Esophagus squamous epithelium (tissue), 5 donors: ENCODE measurements at places on chromosomes 2 and 18. TPM values are rescaled to one million over a fixed set of nuclear protein-coding genes. Genes with fewer than 3 reads are reported as not detected.

COLEC12 gene
- 1.4 TPM for total RNA-seq

TRABD2A gene
- 1.8 TPM for total RNA-seq

HMSD gene
- total RNA-seq = 0.18 TPM

DNA sequence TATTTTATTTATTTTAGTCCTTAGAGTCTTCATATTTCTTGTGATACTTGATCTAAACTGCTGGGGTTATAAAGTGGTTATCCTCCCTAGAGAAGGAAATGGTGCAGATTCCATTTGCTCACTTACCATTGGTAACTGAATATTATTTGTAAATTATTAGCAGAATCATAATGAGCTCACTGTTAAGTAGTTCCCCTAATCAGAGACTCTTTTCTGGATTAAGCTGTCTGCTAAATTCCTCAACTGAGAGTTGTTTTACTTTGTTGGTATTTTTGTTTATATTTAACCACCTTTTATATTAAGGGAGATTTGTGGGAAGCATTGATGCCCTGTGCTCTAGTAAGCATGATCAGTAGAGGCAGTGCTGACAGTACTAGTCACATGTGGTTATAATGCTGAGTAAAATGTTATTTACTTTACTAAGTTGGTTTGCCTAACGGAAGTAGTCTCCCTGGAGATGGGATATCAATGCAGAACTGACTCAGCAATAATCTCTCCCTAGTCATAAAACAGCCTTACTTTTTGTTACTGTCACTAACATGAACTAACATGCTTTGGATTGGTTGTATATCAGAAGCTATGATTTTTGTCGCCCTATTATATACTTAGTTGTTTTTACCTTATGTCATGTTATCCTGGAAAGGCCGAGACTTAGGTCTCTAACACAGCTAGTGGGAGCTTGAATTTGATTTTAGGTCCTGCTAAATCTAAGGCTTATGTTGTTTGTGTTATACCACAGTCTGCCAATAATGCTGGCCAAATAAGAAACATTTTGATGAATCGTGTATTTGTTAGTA lies 166.7 kb downstream of the MCFD2 start:
- H3K27me3 ChIP-seq = no peaks in the 10 kb centered on the region
- H3K36me3 ChIP-seq = no peaks in the 10 kb centered on the region
- no peak for DNase-seq
- peak overlapping the region; percentile 10 for H3K4me3 ChIP-seq
- peaks cover 36% of the 10 kb centered on the region for H3K4me1 ChIP-seq

- H3K4me3 ChIP-seq = no peak overlapping the region
- no peak overlapping the region for H3K27ac ChIP-seq
- H3K4me1 ChIP-seq = no peaks in the 10 kb centered on the region
Observed at GRCh38 chr2:160538559-160539355, 45.1 kb upstream of the RBMS1 start.

GRCh38 chr2:205270689-205271088 lies 411.6 kb upstream of the NRP2 start:
- H3K27me3 ChIP-seq = no peaks in the 10 kb centered on the region
- H3K27ac ChIP-seq = no peak overlapping the region
- DNase-seq = no peak
- H3K4me3 ChIP-seq = no peak overlapping the region

- peaks cover 57% of the 10 kb centered on the region for H3K4me1 ChIP-seq
- DNase-seq = no peak
- no peaks in the 10 kb centered on the region for H3K27me3 ChIP-seq
- no peaks in the 10 kb centered on the region for H3K36me3 ChIP-seq
Observed at GRCh38 chr2:19900931-19901441, 797 bp downstream of the TTC32 start.

GRCh38 chr2:234446404-234447076 lies 50.3 kb downstream of the ARL4C start:
- peak overlapping the region; percentile 88 for H3K27ac ChIP-seq
- no peaks in the 10 kb centered on the region for H3K36me3 ChIP-seq

DNA sequence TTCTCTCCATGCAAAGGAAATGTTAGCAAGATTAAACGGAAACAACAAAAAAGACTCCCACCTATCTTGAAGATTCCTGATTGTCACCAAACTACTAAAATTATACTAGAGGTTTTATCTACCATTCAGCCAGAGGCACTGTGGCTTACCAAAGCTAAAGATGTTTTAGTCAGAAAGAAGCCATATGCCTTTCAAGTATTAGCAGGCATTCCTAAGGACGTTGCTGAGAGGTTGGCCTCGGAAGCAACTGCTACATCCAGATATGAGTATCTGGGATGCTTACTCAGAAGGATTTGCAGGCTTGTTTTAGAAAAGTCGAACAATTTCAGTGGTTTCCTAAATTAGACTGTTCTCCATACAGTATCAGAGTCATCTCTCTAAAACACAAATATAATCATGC lies 88.3 kb upstream of the UBE2E3 start:
- H3K27ac ChIP-seq = no peak overlapping the region
- no peak for DNase-seq
- H3K27me3 ChIP-seq = no peaks in the 10 kb centered on the region
- H3K4me3 ChIP-seq = no peak overlapping the region

GRCh38 chr18:12637901-12638643 lies 19.8 kb downstream of the SPIRE1 start:
- no peaks in the 10 kb centered on the region for H3K36me3 ChIP-seq
- peaks cover 13% of the 10 kb centered on the region for H3K4me1 ChIP-seq
- no peak overlapping the region for H3K27ac ChIP-seq
- DNase-seq = no peak
- H3K4me3 ChIP-seq = no peak overlapping the region

DNA sequence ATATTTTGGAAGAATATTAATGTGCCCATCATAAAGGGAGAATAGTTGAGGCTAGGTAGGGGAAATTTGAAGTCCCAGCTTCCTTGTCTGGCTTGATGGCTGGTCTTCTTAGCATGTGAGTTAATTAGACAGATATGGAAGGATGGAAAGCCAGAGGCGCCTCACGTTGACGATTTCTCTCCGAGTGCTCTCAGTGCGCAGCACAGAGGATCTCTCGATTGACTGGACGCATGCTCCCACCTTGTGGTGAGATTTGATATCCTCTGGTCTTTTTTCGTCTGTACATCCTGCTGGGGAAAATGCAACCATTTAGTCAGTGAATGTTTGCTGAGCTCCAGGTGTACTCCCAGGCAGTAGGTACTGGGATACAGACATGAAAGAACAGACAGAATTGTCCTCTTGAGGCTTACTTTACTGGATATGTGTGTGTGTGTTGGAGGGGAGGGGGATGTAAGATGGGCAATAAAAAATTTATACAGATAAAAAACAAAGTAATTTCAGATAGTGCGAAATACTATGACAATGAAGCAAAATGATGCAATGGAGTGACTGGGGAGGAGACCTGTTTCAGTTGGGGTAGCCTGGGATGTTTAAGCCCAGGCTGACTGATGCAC lies 66.9 kb upstream of the ZNG1B start:
- H3K36me3 ChIP-seq = no peaks in the 10 kb centered on the region
- no peak for DNase-seq
- no peak overlapping the region for H3K4me3 ChIP-seq
- H3K27ac ChIP-seq = no peak overlapping the region
- H3K27me3 ChIP-seq = no peaks in the 10 kb centered on the region

GRCh38 chr2:134640494-134640893 lies 78.3 kb downstream of the TMEM163 start:
- H3K4me3 ChIP-seq = no peak overlapping the region
- no peak for DNase-seq
- no peaks in the 10 kb centered on the region for H3K27me3 ChIP-seq
- no peaks in the 10 kb centered on the region for H3K36me3 ChIP-seq

DNA sequence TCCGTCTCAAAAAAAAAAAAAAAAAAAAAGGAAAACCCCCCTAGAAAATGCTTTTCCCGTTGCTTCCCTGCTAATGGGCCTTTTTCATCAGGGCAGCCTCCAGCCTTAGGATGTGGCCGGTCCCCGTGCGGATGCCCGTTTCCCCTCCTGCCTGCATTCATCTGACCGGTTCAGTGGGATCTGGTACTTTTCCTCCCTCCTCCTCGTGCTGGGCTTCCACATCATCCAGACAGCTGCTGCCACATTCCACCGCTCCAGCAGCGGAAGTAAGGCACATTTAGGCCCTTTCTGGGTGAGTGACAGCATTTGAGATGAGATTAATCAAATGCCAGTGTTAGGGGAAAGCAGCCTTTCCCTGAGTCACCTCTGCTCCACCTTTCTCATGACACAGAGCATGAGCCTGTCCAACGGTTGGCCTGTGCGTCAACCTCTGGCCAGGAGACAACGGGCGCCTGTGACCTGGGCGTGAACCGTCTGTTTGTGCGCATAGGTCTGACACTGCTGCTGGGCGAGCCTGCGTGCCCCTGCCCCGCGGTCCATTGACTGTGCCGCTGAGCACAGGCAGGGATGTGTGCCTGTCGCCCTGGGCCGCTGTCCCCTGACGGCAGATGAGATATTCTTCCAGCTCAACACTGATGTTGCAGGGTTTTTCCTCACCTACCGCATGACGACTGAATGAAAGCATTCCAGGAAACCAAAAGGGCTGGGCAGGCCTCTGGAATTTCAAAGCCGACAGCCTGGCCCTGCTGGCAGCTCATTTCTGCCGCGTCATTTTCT lies 174.0 kb downstream of the TGIF1 start:
- H3K36me3 ChIP-seq = no peaks in the 10 kb centered on the region
- no peak overlapping the region for H3K4me3 ChIP-seq
- H3K4me1 ChIP-seq = peaks cover 56% of the 10 kb centered on the region
- no peak for DNase-seq

DNA sequence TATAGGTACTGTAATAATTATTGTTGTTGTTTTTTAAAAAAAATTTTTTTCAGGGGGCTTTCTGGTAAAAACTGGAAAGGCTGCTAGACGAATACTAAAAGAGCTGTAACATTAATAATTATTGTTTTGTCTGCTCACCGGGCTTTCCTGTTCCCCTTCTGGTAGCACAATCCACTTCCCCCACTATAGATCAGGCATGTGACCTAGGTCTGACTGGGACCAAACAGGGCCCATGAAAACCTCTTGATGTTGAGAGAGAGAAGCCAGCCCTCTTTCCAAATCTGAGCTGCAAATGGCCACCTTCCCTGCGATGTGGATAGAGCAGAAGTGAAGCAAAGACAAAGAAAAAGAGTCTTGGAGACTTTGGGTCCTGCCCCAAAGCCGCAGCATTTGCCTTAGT lies 23.4 kb downstream of the SH2D6 start:
- no peaks in the 10 kb centered on the region for H3K36me3 ChIP-seq
- H3K4me3 ChIP-seq = no peak overlapping the region
- no peak for DNase-seq

DNA sequence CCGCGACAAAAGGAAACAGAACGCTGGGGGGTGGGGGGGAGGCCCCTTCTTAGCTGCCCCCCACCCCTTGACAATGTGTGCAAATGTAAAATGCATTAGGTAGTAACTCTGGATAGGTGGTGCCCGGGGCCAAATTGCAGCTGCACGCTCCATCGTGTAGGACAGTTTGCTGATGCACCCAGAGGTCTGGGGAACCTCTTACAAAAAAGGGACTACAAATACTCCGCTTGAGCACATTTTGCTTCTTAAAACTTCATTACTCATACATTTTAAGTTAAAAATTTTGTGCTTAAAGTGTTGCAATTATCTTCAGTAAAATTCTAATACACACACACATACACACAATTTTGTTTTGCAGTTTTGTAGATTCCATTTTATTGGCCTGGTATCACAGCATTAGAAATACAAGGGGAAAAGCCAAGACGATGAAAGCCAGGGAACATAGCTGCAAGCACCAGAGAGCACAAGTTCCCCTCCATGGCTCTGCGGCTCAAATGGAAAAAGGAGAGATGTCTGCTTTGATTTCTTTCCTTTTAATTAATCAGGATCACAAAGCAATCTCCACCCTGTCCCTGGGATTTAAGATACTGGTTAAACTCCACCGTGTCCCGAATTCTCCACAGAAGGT lies 582.1 kb downstream of the ZEB2 start:
- H3K27me3 ChIP-seq = peaks cover 37% of the 10 kb centered on the region
- H3K27ac ChIP-seq = peak overlapping the region; percentile 70
- H3K4me1 ChIP-seq = no peaks in the 10 kb centered on the region
- no peaks in the 10 kb centered on the region for H3K36me3 ChIP-seq

DNA sequence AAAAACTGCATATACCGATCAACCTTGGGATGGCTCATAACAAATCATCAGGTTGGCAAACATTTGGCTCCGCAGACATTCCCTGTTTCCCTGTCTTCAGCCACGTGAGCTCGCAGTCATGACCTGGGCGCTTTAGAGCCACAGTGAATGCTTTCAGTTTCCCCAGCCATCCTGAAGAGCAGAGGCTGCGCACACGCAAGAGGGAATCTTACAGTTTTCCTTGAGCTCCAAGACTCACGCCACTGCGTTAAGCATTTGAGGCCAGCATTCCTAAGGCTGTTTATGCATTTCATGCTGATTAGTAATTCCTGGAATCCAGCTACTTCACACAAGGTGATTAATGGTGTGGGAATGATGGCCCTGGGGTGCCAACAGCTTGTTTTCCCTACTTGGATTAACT lies 95.1 kb downstream of the MTCL1 start:
- H3K4me1 ChIP-seq = peaks cover 36% of the 10 kb centered on the region
- DNase-seq = no peak
- no peaks in the 10 kb centered on the region for H3K27me3 ChIP-seq
- no peak overlapping the region for H3K4me3 ChIP-seq
- no peaks in the 10 kb centered on the region for H3K36me3 ChIP-seq
- peak overlapping the region; percentile 66 for H3K27ac ChIP-seq

DNA sequence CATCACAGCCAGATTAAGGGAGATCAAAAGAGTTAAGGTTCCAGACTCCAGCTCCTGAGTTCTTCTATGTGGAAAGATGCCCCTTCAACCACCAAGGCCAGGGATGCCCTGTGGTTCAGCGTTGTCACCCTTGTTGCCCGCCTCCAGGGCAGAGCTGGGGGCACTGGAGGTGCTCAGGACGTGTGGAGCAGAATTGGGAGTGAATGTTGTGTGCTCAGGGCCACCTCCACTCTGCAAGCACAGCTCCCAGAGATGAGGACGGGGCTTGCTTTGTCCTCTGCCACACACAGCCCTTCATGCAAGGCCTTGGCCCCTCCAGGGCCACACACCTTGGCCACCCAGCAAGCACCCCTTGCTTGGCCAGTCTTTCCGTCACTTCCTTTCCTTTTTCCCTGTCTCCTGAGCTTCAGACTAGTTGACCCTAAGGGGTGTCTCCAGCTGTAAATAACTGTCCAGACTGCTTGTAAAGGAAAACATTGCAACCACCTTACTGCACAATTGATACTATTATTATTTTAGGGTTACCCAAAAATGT lies 103.3 kb downstream of the AGAP1 start:
- H3K4me1 ChIP-seq = no peaks in the 10 kb centered on the region
- H3K4me3 ChIP-seq = no peak overlapping the region
- DNase-seq = no peak

GRCh38 chr18:2681993-2682603 lies 26.6 kb downstream of the SMCHD1 start:
- no peak for DNase-seq
- H3K27me3 ChIP-seq = no peaks in the 10 kb centered on the region
- H3K4me1 ChIP-seq = peaks cover 15% of the 10 kb centered on the region
- no peak overlapping the region for H3K4me3 ChIP-seq
